ENCODE measurements at places on chromosomes 6 and 20.

DNA sequence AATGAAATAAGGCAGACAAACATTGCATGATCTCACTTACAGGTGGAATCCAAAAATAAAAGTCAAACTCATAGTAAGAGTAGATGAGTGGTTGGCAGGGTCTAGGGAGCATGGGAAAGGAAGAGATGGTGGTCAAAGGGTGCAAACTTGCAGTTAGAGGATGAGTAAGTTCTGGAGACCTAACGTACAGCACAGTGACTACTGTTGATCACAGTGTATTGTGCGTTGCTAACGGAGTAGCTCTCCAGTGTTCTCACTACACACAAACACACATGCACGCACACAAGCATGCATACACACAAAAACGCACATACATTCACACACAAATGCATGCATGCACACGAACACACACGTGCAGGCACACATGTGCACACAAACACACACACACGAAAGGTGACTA, 54.9 kb downstream of the LY86 start:
- no peak for DNase-seq

DNA sequence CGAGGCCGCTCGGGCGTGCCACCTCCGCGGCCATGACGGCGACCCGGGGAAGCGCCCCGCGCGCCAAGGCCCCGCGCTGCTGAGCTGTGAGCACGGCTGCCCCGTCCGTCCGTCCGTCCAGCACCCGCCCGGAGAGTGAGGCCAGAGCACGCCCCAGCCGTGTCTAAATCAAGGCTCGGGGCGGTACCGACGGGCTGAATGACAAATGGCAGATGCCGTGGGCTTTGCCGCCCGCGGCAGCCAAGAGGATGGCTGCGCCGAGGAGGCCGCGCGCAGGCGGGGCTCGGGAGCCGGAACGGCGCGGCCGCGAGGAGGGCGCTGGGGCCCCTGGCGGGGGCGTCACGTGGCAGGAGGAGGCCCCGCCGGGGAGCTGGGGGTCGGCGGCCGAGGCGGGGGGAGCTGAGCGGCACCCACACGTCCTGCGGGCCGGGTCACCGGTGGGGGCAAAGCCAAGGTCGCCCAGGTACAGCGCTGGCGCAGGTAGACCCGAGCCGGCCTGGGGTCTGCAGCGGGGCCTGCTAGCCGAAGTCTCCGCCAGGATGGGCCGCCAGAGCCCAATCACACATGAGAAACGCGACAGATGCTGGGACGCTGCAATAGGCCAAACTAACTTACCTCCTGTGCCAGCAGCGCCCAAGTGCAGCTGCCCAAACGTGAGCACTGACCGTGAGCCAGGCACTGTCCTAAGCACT, at the start of gene PLAGL1:
PLAGL1 (minus strand) TSS at position 140 of the 692 bp plus-strand sequence. CDS start 60,123 bp downstream, outside the sequence.
- DNase-seq: peak; percentile 62

- no peak for DNase-seq
These were observed 246.1 kb downstream of the RIMS1 start for GRCh38 chr6:72132427-72132826.

DNA sequence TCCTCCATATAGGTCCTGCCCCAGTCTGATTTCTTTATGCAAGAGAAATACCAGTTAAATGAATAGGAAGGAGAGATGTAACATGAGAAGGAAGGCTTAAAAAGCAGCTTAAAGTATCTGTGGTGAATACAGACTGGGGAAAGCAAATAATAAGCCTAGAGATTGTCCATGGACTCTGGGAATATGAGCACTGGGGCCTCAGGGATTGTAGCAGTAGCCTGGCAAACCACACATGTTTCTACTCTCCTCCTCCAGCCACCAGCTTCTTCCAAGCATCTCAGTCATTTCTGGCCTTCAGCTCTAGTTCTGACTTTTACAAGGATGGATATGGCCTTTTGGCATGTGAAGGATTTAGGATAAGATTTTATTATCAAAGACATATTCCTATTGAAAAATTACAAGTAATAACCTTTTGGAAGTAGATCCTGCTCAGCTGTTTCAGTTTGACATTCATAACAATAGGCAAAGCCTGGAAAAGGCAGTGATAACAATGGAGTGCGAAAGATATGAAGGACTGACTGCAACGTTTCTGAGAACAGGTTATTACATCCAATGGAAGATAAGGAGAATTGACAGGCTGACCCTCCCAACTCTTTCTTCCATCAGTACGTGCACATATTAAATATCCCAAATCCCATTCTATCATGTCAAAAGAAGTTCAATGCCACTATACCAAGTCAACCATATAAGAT, 41.6 kb downstream of the CYP39A1 start:
- DNase-seq: no peak

GRCh38 chr6:118876814-118877213, 17.1 kb upstream of the ASF1A start:
- DNase-seq: peak; percentile 72
